ENCODE measurements at places on chromosomes 3 and 15.

DNA sequence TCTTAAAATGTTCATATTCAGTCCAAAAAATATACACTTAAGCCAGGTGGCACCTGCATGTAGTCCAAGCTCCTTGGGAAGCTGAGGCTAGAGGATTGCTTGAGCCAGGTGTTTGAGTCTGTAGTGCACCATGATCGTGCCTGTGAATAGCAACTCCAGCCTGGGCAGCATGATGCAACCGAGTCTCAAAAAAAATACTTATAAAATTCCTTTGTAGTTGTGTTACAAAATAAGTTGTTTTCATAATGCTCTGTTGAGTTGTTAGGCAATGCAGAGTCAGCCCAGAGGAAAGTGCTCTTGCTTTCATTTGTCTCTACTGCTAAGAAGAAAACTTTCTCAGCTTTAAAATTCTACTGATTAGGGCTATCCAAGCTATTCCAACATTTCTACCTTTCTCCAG lies 442.8 kb upstream of the ARRDC4 start:
- no peaks in the 10 kb centered on the region for H3K4me1 ChIP-seq
- no peak overlapping the region for H3K27ac ChIP-seq
- no peaks in the 10 kb centered on the region for H3K27me3 ChIP-seq
- no peak for DNase-seq
- no peak overlapping the region for H3K4me3 ChIP-seq
- no peaks in the 10 kb centered on the region for H3K36me3 ChIP-seq

- no peak overlapping the region for H3K27ac ChIP-seq
- H3K36me3 ChIP-seq = no peaks in the 10 kb centered on the region
- H3K4me1 ChIP-seq = no peaks in the 10 kb centered on the region
- no peaks in the 10 kb centered on the region for H3K27me3 ChIP-seq
- no peak for DNase-seq
Observed at GRCh38 chr15:21271566-21271965, 168.7 kb downstream of the POTEB3 start.

GRCh38 chr15:72838311-72838731 lies 54.8 kb upstream of the ADPGK start:
- H3K27ac ChIP-seq = no peak overlapping the region
- H3K4me1 ChIP-seq = no peaks in the 10 kb centered on the region
- H3K27me3 ChIP-seq = peaks cover 5% of the 10 kb centered on the region
- no peak for DNase-seq
- no peak overlapping the region for H3K4me3 ChIP-seq

DNA sequence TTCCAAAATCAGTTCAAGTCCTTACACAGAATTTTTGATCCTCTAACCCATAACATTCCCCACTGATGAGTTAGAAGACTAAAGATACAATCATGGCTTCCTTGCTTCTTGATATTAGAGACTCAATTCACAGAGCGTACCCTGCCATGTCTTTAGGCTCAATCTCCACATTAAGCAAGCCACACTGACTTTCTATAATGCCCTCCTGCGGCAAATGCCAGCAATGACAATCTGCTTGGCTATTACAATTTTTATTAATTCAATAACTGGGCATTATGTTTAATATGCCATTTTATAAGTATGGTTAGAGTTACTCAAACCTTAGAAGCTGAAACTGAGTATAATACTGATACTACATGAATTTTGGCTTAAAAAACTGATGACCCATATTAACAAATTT lies 479.7 kb upstream of the NR2F2 start:
- no peaks in the 10 kb centered on the region for H3K27me3 ChIP-seq
- no peaks in the 10 kb centered on the region for H3K4me1 ChIP-seq
- no peak for DNase-seq
- no peak overlapping the region for H3K4me3 ChIP-seq
- H3K27ac ChIP-seq = no peak overlapping the region
- H3K36me3 ChIP-seq = no peaks in the 10 kb centered on the region

DNA sequence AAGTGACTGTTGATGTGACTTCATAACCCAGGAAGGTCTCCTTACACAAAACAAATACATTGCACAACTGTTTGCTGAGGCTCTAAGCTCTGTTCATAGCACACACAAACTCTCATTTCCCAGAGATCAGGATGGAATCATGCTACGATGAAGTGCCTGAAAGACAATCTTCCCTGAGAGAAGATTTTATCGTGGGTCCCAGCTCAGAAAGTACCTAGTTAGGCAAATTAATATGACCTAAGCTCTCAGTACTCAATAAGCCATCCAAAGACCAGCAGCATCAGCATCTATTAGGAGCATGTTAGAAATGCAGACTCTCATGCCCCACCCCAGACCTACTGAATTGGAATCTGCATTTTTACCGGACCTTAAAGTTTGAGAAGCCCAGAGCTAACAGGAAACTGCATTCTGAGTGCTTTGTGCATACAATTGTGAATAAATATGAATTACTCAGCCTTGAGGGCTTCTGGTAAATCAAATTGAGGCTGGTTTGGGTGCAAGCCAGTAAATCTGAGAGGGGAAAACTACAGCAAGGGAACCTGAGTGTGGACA lies 161.5 kb upstream of the C2CD4B start:
- H3K27me3 ChIP-seq = no peaks in the 10 kb centered on the region
- H3K36me3 ChIP-seq = no peaks in the 10 kb centered on the region
- no peak for DNase-seq
- H3K4me1 ChIP-seq = no peaks in the 10 kb centered on the region

DNA sequence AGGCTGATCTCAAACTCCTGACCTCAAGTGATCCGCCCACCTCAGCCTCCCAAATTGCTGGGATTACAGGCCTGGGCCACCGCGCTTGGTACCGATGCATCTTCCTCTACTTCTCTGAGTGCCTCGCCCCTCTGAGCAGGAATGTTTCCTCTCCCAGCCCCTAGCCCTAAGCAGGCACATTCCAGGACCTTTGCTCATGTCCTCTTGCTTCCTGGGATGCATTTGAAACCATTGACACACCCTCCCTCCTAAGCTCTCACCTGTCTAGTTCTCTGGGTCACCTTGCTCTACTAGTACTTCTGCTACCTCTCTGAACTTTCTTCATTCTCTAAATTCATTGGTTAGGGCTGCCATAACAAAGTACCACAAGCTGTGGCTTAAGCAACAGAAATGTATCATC lies 17.9 kb upstream of the UACA start:
- DNase-seq = no peak
- H3K4me3 ChIP-seq = no peak overlapping the region
- no peak overlapping the region for H3K27ac ChIP-seq
- no peaks in the 10 kb centered on the region for H3K36me3 ChIP-seq
- H3K4me1 ChIP-seq = no peaks in the 10 kb centered on the region

DNA sequence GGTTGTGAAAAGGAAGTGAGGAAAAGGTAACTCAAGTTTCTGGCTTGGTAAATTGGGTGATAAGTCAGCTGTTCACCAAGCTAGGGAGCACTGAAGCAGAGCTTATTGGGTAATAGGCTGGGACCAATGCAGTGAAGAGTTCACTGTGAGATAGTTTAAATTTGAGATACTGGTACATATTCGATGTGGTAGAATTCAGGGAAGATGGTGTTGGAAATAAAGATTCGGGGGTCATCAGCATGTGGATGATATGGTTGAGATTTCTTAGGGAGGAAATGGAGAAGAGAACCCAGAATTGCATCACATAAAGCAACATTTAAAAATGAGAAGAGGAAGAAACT lies 16.9 kb downstream of the MME start:
- no peaks in the 10 kb centered on the region for H3K36me3 ChIP-seq
- no peaks in the 10 kb centered on the region for H3K27me3 ChIP-seq
- no peak overlapping the region for H3K4me3 ChIP-seq
- H3K27ac ChIP-seq = no peak overlapping the region

- peak; percentile 73 for DNase-seq
- peaks cover 31% of the 10 kb centered on the region for H3K4me1 ChIP-seq
- H3K4me3 ChIP-seq = no peak overlapping the region
Observed at GRCh38 chr15:66619152-66619903, 53.5 kb upstream of the LCTL start.

DNA sequence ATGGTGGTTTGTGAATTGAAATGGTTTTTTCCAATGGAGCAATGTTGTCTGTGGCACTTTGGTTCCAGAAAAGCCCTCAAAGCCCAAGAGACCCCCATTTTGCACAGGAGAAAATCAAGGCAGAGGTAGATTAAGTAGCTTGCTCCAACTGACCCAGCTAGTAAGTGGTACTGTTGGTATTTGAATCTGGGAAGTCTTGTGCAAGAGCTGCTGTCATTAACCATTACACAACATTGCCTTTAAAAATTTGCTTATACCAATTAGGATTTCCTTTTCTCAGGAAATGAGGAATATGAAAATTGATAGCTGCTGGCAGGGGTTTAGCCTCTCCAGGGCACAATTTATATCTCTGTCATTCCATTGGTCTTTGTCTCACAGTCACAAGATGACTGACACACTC lies 102.4 kb upstream of the UBE3A start:
- H3K36me3 ChIP-seq = no peaks in the 10 kb centered on the region
- no peak overlapping the region for H3K4me3 ChIP-seq
- no peaks in the 10 kb centered on the region for H3K27me3 ChIP-seq
- H3K27ac ChIP-seq = no peak overlapping the region
- no peaks in the 10 kb centered on the region for H3K4me1 ChIP-seq

DNA sequence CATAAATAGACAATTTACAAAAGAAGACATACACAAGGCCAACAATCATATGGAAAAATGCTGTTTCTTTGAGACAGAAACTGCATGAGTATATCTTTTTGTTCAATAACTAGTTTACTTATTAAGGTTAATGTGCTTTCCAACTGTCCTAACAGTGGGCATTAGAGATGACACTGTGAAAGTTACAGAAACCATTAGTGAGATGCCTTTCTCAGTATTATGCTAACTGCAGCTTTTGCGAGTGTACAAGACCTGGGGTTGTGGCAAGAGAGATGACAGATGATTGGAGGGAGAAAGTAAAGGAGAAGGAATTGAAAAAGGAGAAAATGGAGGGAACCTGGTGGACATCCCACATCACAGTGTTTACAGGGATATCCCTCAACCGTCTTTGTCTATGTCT lies 640.5 kb downstream of the ZPLD1 start:
- H3K27ac ChIP-seq = no peak overlapping the region
- no peaks in the 10 kb centered on the region for H3K36me3 ChIP-seq
- H3K4me1 ChIP-seq = no peaks in the 10 kb centered on the region

DNA sequence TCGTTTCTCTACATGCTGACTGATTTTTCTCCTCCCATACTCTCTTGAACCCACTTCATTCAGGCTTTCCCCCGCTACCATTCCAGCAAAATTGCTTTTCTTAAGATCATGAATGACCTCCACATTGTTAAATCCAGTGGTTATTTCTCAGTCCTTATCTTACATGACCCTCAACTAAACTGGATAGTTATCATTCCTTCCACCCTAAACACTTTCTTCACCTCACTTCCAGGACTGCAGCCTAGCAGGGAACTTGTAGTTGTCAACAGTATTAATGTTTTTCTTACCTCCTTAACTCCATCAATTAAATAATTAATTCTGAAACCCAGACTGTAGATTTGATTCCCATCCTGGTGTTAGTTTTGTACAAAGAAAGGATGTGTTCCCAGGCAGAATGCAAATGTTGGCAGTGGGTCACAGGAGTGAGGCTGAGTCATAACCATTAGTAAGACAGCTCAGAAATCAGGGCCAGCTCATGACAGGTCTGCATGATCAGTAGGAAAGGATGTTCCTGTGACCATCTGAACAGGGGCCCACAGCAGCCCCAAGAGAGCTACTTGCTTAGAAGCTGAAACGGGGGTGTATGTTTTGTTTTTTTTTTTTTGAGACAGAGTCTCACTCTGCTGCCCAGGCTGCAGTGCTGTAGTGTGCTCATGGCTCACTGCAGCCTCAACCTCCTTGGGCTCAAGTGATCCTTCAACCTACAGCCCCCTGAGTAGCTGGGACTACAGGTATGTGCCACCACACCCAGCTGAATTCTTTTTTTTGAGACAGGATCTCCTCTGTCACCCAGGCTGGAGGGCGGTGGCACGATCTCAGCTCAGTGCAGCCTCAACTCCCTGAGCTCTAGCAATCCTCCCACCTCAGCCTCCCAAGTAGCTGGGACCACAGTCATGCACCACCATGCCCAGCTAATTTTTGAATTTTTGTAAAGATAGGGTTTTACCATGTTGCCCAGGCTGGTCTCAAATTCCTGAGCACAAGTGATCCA lies 9.1 kb downstream of the BCL2L10 start:
- no peaks in the 10 kb centered on the region for H3K27me3 ChIP-seq
- H3K36me3 ChIP-seq = no peaks in the 10 kb centered on the region
- H3K4me3 ChIP-seq = no peak overlapping the region
- H3K27ac ChIP-seq = no peak overlapping the region

- no peak for DNase-seq
- no peaks in the 10 kb centered on the region for H3K36me3 ChIP-seq
- no peak overlapping the region for H3K4me3 ChIP-seq
- H3K27me3 ChIP-seq = no peaks in the 10 kb centered on the region
Observed at GRCh38 chr3:139671863-139672646, 5.7 kb downstream of the NMNAT3 start.

DNA sequence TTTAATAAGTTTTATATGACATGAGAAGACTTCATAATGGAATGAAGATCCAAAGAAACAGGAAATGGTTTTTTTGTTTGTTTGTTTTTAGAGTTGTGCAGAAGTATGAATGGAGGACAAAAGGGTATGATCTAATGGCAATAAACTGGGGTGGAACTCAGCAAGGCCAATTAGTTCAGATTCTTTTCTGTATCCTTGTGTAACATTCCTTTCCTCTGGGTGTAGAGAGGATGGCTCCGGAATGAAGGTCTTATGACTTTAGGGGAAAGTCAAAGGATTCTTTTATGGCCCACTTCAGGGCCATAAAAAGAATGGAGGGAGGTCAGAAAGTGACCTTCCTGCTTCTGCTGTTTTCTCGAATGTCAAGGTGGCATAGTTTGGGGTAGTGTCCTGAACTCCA lies 152.6 kb downstream of the DPH6 start:
- no peak overlapping the region for H3K27ac ChIP-seq
- no peaks in the 10 kb centered on the region for H3K27me3 ChIP-seq
- no peaks in the 10 kb centered on the region for H3K4me1 ChIP-seq

DNA sequence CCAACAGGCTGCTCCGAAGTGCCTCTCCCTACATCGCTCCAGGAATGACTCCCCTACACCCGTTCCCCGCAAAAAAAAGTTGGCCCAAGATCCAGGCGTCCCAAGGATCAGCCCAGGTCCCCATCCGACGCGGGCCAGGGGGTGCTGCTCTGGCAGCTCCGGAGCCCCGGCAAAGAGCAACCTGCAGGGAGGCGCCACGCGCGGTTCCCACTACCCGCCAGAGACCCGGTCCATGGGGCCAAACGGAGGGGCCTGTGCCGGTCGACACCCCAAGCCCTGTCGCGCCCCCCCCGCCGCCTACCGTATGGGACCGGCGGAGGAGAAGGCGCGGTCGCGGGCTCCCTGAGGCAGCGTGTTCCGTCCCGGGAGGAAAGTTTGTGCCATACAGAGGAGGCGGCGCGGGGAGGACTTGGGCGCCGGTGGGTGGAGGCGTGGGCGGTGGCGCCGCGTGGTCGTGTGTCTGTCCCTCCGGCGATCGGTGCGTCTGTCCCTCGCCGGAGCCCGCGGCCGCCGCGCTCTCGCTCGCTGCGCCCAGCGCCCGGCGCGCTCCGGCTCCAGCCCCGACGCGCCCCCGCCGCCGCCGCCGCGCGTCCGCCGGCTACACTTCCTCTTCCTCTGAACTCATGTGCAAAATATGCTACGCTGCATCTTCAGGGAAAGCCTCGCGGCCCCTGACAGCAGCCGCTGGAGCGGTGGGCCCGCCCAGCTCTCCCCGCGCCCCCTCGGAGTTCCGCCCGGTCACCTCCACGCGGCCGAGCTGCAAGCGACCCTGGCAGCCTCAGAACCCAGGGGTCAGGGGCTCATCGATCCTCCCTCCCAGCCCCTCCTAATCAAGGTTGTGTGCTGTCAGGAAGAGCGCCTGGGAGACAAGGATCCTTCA lies at the start of gene RFTN1:
Gene RFTN1, minus strand, starts transcription at position 559 of the 880 bp plus-strand sequence. CDS start 19,830 bp downstream, outside the sequence.
- H3K27ac ChIP-seq = peak within 1 kb of the TSS; percentile 91
- no peaks in the 10 kb centered on the region for H3K27me3 ChIP-seq
- DNase-seq = peak; percentile 69

Data from heart left ventricle (tissue), 16 donors.